Stimulated activated CD4-positive, alpha-beta T cell treated with anti-CD3 and anti-CD28 coated beads, Interleukin-2, amount 100 ng/mL, for 48 hours (primary cell): ENCODE measurements at places on chromosomes 13 and 19.

DNA sequence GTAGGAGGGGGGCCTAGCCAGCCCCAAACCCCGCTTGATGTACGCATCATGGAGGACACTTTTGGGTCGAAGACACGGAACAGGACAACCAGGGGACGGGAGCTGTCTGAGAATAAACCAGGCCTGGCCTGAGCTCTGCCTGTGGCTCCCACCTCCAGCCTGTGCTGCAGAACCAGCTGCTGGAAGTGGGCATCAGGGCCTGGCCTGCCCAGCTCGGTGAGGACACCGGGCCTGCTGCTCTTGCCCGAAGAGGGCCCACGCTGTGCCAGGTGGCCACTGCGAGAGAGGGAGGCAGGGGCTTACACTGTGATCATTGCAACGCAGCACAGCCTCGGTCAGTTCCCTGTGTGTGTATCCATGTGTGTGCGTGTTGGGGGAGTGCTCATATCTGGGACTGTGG, 34.6 kb downstream of the CEBPG start:
- DNase-seq, result no peak

GRCh38 chr13:41763782-41764181, 197.1 kb downstream of the VWA8 start:
- DNase-seq, result no peak

GRCh38 chr19:3969435-3970312, 1.2 kb downstream of the DAPK3 start:
- DNase-seq, result no peak

- no peak for DNase-seq
Measured at GRCh38 chr19:16721051-16721450, 1.4 kb downstream of the NWD1 start.

GRCh38 chr13:97976610-97977521, 23.4 kb downstream of the IPO5 start:
- peak; percentile 5 for DNase-seq

- no peak for DNase-seq
Measured at GRCh38 chr13:76953968-76954367, 5.7 kb downstream of the ACOD1 start.

- peak; percentile 69 for DNase-seq
Measured at GRCh38 chr13:24683838-24684599, 3.8 kb downstream of the ATP12A start.
